ENCODE measurements at places on chromosomes 7 and 10.

DNA sequence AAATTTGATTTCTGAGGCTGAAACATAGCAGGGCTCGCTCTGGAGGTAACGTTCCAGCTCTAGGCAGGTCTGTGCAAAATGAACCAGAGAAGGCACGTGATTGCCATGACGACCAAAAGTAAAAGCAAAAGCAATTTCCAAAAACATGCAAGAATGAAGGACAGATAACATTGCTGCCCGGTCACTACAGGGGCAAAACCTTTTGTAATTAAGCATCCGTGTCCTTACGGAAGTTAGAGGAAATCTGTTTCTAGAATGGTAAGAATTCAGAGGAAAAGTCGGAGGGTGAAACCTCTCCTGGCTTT lies 2.9 kb downstream of the KLF6 start:
- DNase-seq, result no peak

GRCh38 chr10:83352588-83352987 lies 786.7 kb upstream of the GHITM start:
- DNase-seq, result peak; percentile 71

GRCh38 chr10:58672845-58673244 lies 160.2 kb downstream of the BICC1 start:
- DNase-seq, result no peak

GRCh38 chr7:98283127-98283886 lies 1.8 kb downstream of the BRI3 start:
- DNase-seq, result no peak

DNA sequence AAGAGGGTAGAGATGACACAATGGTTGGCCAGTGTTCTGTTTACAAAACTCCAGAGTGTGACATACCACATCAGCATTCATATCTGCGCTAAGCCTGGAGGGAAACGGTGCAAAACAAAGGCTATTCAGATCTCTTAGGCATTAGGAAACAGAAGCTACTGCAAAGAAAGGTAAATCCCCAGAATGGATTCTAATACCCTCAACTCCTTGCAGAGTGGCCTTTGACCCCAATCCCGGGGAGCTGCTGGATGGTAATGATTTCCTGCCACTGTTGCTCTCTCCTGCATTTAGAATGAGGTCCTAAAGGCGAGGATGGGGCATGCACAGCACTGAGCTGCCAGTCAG lies 65.2 kb downstream of the AOAH start:
- DNase-seq, result no peak

DNA sequence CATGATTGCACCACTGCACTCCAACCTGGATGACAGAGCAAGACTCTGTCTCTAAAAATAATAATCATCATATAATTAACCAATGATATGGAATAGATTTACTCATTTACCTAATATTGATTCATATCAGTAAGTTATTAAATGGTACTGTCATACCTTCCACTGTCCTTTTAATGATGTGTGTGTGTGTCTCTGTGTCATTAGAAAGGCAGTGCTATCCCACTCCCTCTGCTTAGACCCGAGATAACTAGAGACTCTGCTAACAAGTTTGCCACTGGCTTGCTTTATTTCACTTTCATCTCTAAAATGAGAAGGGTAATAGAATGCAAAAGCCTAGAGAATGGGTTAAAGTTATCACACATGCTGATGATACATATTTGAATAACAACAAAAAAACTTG lies 21.1 kb downstream of the MCM10 start:
- no peak for DNase-seq

GRCh38 chr7:104627516-104627915 lies 299.1 kb downstream of the LHFPL3 start:
- peak; percentile 19 for DNase-seq

DNA sequence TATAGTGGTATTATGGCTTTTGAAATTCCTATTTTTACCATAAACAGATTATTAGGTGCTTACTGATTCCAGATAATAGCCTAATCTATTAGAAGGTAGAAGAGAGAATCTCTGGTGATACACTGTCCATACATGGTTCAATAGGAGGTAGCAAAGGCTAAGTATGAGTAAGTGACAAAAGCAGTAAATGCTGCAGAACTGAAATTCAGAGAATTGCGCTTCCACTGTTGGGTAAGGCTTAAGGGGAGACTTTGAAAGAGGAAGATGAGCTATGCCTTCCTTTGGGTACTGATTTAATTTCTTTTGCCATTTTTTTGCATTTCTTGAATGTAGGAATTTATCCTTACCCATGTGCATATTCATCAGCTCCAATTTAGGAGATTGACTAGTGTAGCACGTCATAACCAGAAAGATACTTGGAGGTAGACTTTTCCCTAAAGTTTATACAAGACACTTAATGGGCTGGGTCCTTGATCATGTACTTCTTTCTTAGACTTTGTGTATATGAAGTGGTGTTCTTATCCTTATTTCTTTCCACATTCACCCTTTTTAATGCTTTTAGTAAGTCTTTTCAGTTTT lies 15.3 kb downstream of the MKLN1 start:
- DNase-seq, result no peak

DNA sequence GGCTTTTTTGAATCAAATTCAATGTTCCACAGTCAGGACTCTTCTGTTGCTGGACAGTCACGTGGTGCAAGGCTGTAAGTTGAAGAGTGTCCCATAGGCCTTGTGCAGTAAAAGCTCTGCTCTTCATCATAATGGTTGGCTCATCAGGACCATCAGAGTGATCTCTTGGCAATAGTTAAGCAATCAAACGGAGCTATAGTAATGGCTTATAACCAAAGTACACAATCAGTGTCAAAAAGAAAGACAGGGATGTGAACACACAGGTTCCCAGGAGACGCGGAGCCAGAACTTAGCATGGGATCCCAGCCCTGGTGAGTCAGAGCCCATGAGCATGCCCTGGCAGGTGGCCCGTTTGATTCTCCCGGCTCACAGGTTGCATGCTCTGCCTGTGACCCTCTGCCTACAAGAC lies 10.8 kb upstream of the GPNMB start:
- DNase-seq, result peak; percentile 91

DNA sequence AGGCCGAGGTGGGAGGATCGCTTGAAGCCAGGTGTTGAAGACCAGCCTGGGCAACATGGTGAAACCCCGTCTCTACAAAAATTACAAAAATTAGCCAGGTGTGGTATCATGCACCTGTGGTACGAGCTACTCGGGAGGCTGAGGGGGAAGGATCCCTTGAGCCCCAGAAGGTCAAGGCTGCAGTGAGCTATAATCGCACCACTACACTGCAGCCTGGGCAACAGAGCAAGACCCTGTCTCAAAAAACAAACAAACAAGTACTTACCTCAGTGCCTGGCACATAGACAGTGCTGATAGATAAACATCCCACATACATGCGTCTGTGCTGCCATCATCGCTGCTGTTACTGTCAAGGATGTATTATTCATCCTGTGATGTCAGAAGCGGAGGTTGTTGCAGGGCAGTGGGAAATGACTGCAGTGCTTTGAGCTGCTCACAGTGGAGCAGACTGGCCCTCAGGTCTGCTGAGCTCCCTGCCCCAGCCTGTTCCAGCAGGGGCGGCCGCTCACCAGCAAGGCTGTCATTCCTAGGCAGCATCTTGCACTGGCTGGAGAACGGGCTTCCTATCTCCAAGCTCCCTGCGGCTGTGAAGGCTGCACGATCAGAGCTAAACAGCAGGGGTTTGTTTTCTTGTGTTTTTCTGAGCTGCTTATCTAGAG lies 18.6 kb downstream of the FOXK1 start:
- no peak for DNase-seq

GRCh38 chr10:63209705-63210104 lies 76.6 kb downstream of the NRBF2 start:
- DNase-seq, result no peak

DNA sequence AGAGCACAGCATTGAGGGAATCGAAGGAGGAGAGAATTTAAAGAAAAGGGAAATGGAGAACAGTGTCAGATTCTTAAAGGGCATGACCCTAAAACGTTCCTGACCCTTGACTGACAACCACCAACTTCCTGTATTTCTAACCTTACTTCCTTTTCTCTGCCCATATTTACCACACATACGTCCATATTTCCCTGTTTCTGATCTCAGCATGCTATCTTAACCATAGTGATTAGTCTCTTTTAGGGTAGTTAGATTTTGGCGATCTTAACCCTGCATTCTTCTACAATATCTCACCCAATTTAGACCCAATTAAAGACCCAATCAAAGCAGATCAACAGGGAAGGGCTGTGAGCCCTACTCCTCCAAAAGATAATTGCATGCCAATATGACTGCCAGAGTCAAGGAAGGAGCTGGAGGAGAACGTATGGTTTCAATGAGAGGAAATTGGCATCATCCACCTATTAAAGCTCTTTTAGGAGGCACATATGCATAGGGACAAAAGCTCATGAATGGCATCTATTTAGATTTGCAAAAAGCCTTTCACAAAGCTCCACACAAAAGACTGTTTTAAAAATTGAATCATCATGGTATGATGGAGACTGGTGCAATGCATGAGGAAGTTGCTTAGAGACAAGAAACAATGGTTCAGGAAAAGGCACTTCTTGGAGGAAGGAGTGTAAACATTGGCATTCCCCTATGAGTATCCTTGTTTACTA lies 49.0 kb upstream of the ARHGAP12 start:
- DNase-seq, result no peak

DNA sequence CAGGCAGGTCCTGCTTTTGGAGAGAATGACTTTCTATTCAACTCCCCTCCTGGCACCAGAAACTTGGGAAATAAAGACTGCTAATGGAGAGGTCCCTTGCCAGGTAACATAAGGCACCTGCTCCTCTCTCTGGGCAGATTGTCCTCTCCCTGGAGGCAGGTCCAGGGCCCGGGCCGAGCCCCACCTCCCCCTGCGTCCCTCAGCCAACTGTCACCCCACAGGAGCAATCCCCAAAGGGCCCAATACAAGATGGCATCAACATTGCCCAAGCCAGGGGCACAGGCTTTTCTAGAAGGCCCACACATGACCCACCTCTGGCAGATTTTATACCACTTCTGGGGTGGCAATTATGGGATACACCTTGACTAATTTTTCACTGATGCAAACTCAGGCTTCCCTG lies 145.2 kb downstream of the HERPUD2 start:
- DNase-seq, result no peak

DNA sequence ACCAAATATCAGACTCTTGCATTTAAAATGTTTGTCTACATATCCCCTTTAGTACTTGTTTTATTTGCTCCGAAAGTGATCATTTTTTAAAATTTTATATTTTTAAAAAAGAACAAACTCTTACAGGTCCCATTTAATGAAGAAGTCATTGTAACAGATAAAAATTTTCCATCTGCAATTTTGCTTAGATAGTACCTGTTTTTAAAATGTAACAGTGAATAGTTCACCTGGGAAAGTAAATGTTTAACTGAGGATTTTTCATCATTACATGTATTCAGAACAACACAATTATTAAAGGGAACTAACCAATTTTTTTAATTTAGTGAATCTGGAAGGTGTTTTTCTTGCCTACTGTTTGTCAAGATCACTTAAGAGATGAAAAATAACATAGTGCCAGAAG lies 1099.5 kb upstream of the PHF14 start:
- no peak for DNase-seq

GRCh38 chr10:101444058-101444898 lies 90.3 kb downstream of the BTRC start:
- DNase-seq, result no peak

GRCh38 chr7:25790963-25791362 lies 361.0 kb upstream of the NFE2L3 start:
- DNase-seq, result no peak

DNA sequence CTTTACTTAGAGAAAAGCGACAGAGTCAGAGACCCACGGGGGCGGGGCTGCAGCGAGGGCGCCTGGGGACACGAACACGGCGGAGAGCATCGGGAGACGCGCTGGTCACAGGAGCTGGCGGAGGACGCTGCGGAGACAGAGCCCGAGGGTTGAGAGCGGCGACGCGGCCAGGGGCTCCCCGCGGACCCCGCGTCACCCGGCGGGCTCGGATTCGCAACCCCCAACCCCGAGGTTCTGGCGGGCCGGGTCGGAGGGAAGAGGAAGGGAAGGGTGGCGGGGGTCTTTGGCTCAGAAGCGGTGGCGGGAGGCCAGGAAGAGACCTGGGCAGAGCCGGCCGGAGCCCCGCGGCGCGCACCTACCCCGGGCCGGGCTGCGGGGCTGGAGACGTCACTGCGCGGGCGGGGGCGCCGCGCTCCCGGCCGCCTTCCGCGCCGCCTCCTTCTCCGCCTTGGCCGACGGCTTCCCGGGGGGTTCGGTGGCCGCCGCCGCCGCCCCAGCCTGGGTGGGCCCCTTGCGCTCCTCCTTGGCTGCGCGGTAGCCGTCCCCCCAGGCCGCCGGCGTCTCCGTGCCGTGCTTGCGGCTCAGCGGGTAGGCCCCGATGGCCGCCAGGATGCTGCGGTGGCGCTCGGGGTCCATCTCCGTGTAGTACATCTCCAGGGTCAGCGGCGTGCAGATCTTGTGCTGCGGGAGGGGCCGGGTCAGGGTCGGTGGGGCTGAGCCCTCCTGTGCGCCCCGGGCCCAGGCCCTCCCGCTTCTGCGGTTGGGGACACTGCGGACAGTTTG lies 11.1 kb downstream of the CALY start:
- no peak for DNase-seq

DNA sequence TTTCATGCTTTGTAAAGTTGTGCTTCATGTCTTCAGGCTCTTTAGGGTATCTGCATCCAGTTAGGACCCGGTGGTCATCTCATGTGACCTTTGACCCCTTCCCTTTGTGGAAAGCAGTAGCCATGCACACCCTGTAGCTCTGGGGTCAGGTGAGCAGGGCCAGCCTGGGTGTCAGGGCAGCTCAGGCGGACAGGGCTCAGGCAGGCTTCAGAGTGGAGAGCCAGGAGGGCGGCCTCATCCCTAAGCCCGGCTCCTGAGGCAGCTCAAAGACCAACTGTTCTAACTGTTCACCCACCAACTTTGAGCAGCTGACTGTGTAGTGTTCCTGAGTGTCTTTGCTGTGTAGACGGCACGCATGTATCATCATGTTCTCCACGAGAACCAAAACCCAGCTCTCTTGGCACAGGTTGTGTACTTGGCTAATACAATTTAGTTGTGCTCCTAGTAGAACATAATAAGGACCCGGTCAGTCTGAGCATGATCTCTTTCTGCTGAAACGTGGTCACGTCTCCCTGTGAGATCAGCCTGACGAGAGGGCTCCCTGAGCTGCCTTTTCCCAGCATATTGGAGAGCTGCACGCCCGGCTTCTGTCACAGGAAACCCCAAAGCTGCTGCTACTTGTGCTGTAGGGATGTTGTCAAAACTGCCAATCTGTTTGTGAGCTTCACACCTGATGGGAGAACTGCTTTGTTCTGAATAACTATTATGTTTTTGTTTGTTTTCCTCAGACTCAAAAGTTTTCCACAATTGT lies 30.0 kb downstream of the EEPD1 start:
- DNase-seq, result no peak

GRCh38 chr10:7957591-7957990 lies 96.9 kb upstream of the GATA3 start:
- DNase-seq, result no peak

DNA sequence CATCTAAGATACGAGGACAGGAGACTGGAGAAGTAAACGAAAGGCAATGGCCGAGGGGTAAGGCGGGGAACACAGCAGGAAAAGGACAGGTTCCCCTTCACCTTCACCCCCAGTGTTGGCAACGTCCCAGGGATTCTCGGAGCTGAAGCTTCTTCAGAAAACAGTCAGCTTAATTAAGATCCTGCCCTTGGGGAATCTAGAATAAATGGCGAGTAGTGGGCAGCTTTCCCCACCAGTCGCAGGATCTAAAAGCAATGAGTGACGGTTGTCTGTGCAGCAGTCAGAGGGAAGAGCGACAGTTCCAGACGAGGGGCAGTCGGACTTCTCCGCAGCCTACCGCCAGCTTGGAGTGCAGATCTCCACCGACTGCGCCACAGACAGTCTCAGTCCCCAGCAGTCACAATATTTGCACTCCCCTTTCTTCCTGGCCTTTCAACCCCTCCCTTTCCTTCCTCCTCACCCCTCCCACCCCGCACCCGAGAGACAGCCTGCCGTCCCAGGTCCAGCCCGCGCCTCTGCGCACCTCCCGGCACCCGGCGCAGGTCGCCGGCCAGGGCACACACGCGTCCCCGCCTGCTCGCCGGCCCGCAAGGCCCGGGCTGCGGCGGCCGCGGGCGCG lies 10.9 kb upstream of the SP8 start:
- peak; percentile 27 for DNase-seq
